ENCODE measurements at places on chromosomes 11 and 22. TPM values are rescaled to one million over a fixed set of nuclear protein-coding genes. Genes with fewer than 3 reads are reported as not detected.

SEPTIN5 gene
- total RNA-seq = 20.9 TPM

C11orf87 gene
- total RNA-seq = not detected

PDGFB gene
- 1.2 TPM for total RNA-seq

COMT gene
- 50.4 TPM for total RNA-seq

TMEM191B gene
- 0.10 TPM for total RNA-seq

SCARF2 gene
- total RNA-seq = 1.6 TPM

RCOR2 gene
- total RNA-seq = not detected

IL10RA gene
- total RNA-seq = 314 TPM

KRTAP5-7 gene
- 0.10 TPM for total RNA-seq

THRSP gene
- total RNA-seq = 0.31 TPM

C11orf42 gene
- total RNA-seq = not detected

OLFML1 gene
- total RNA-seq = not detected

APOL5 gene
- total RNA-seq = not detected

LRRN4CL gene
- not detected for total RNA-seq

HORMAD2 gene
- total RNA-seq = not detected

NEFH gene
- 0.10 TPM for total RNA-seq

RAB36 gene
- total RNA-seq = not detected

CRYAB gene
- total RNA-seq = not detected

MAP6 gene
- total RNA-seq = not detected

KREMEN1 gene
- total RNA-seq = 0.42 TPM

All from mononuclear cell (primary cell).